ENCODE measurements at places on chromosomes 4 and X.

- DNase-seq, result no peak
Observed at GRCh38 chr4:70704931-70705182, 16.5 kb downstream of the UTP3 start.

GRCh38 chrX:1011691-1012283, 200.7 kb downstream of the CRLF2 start:
- no peak for DNase-seq

DNA sequence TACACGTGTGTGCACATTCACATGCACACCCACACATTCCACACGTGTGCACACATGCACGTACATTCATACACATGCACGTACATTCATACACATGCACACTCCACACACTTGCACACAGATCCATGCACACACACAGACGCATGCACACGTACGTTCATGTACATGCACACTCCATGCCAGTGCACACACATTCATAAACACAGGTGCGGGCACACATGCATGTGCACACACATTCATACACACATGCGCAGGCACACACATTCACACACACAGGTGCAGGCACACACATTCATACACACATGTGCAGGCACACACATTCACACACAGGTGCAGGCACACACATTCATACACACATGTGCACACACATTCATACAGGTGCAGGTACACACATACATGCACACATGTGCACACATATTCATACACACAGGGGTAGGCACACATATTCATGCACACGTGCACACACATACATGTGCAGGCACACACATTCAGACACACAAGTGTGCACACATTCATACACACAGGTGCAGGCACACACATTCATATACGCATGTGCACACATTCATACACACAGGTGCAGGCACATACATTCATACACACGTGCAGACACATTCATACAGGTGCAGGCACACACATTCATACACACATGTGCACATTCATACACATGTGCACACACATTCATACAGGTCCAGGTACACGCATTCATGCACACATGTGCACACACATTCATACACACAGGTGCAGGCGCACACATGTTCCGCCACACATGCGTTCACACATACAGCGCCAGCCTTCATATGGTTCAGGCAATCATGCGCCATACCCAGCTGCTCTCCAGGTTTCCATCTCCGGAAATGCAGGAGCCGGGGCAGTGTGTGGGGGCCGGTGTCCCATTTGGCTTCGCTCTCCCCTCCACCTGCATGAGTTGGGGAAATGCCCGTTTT, 124.8 kb downstream of the HMX1 start:
- DNase-seq, result no peak

DNA sequence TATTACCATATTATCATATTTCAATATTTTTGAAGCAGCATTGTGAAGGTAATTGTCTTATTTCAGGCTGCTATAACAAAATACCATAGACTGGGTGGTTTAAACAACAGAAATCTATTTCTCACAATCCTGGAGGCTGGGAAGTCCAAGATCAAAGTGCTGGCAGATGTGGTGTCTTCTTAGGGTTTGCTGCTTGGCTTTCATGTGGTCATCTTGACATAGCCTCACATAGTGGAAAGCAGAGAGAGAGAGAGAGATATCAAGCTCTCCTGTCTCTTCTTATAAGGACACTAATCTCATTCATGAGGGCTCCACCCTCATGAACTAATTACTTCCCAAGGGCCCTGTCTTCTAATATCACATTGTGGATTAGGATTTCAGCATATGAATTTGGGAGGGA, 119.7 kb upstream of the NUDT6 start:
- DNase-seq, result no peak

DNA sequence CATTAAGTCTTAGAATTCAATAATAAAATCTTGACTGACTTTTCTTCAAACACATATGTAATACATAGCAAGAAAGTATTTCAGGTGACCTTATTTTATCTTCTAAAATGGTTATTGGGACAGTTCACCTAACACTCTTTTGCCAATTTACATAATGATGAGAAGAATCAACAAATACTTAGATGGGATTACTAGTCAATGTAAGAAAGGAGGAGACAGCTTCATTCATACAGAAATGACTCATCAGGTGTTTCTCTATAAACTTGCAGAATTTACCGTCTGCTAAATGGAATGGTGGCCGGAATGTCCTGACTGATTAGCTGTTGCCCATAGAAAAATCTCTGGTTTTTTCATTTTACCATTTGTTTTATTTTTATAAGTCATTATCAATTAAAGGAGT, 115.0 kb upstream of the ETNPPL start:
- DNase-seq, result no peak

- no peak for DNase-seq
Observed at GRCh38 chr4:143402776-143403552, 66.3 kb downstream of the GAB1 start.

Data from effector memory CD8-positive, alpha-beta T cell (primary cell).